ENCODE measurements at places on chromosomes 4 and X. TPM values are rescaled to one million over a fixed set of nuclear protein-coding genes. Genes with fewer than 3 reads are reported as not detected.

Gene NIPAL1
- 1.1 TPM for total RNA-seq

Gene RPA4
- total RNA-seq: 0.72 TPM

Gene SPACA5
- total RNA-seq: not detected

Gene TRPC3
- total RNA-seq: 0.68 TPM

Gene GAR1
- 23.2 TPM for total RNA-seq

Gene CLCN4
- total RNA-seq: not detected

Gene TMPRSS11B
- not detected for total RNA-seq

Gene MAGEA4
- not detected for total RNA-seq
